ENCODE measurements at places on chromosomes 1 and 21.

DNA sequence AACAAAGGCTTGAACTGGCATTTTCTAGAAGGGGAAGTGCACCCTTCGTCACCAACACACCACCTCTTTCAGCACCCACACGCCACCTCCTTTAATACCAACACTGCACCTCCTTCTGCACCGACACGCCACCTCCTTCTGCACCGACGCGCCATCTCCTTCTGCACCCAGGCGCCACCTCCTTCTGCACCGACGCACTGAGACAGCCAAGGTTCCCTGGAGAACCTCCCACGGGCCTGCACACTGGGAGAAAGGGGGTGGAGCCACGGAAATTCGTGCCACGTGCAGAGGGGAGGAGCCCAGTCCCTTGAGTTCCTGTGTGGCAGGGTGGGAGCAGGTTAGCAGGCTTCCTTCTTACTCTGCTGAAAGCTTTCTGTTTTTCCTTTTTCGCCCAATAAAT is 327.9 kb upstream of the C1orf174 start:
- no peak for DNase-seq

- DNase-seq = no peak
Measured at GRCh38 chr21:46385846-46386733, 62.1 kb downstream of the PCNT start.

- DNase-seq = no peak
Measured at GRCh38 chr1:108884968-108885367, 8.2 kb downstream of the GPSM2 start.

GRCh38 chr1:170539154-170539553 is 7.2 kb downstream of the GORAB start:
- no peak for DNase-seq

GRCh38 chr1:218209351-218209861 is 75.7 kb upstream of the RRP15 start:
- no peak for DNase-seq

- DNase-seq = no peak
Measured at GRCh38 chr1:112887599-112888283, 68.3 kb downstream of the SLC16A1 start.

DNA sequence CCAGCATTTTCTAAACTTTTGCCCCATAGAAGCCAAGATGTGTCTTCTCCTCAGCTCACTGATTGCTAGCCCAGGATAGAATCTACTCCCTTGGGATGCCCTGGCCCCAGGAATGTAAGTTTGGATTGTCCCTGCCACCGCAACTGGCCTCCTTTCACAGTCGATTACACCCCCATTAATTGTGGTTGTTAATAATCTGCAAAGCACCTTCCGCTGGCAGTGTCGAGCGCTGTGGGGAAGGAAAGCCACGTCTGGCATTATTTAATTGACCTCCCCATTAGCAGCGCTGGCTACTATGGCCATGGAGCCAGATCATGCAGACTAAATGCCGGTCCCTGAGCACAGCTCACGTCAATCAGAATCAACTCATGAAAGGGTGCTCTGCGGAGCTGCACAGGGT is 597.3 kb upstream of the PLXNA2 start:
- no peak for DNase-seq

- DNase-seq = no peak
Measured at GRCh38 chr21:40331804-40332203, 464.6 kb downstream of the PCP4 start.

DNA sequence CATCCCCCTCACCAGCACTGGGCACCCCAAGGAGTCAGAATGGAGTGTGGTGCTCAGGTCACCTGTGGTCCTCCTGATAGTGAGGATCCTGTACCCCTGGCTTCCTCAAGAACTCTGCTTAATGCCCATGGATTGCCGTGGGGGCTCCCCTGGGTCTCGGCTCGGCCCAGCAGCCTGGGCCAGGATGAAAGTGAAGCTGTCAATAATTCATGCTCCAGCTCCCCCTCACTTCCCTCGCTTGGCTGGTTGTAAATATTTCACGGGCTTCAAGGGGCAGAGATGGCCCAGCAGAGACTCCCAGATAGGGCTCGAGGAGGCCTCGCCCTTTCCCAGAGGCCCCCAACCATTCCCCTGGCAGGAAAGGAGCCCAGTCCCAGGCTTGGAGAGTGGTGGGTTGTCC is 42.6 kb upstream of the KCNA10 start:
- DNase-seq = no peak

DNA sequence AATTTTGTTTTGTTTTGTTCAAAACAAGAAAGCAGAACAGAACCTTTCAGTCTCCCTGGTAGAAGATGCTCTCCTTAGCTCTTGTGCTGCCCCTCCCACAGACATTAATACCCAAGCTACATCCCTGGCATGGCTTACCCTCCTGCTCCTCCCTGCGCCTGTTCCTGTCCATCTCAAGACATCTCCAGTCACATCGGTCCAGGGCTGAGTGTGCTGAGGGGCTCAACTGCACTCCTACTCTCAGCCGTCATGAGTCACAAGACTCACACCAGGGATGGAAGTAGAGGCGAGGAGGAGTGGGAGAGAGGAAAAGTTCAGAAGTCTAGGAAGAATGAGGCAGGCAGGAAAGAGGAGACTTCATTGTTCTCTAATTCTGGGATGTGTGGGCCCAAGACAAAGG is 9.2 kb upstream of the TACSTD2 start:
- no peak for DNase-seq

GRCh38 chr21:31838586-31839355 is 34.0 kb upstream of the HUNK start:
- no peak for DNase-seq

GRCh38 chr1:25109531-25109951 is 122.8 kb downstream of the SYF2 start:
- DNase-seq = no peak

All from activated CD4-positive, alpha-beta T cell treated with anti-CD3 and anti-CD28 coated beads, Interleukin-2, amount 50 U/mL, for 4 hours (primary cell).